ENCODE measurements at places on chromosomes 4 and X. TPM values are rescaled to one million over a fixed set of nuclear protein-coding genes. Genes with fewer than 3 reads are reported as not detected.

GRCh38 chr4:108888769-108889168 lies 125.9 kb upstream of the ETNPPL start:
- no peak for DNase-seq

Gene RTL9
- not detected for total RNA-seq

DNA sequence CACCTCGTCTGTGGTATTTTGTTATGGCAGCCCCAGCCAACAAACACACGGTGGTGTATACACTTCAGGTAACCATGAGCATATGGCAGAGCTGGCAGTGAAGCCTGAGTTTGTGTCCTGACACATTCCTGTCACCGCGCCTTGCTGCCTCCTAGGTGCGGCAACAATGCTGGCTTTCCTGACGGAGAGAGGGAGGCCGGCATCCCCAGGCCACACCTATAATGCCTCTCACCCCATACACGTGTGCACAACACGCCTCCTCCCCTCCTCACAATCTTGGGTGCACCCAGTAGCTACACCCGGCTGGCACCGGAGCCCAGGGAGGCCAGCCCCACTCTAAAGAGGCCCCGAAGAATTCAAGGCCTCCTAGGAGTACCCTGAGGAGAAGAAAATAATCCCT lies 158.5 kb downstream of the NSUN7 start:
- no peak for DNase-seq

DNA sequence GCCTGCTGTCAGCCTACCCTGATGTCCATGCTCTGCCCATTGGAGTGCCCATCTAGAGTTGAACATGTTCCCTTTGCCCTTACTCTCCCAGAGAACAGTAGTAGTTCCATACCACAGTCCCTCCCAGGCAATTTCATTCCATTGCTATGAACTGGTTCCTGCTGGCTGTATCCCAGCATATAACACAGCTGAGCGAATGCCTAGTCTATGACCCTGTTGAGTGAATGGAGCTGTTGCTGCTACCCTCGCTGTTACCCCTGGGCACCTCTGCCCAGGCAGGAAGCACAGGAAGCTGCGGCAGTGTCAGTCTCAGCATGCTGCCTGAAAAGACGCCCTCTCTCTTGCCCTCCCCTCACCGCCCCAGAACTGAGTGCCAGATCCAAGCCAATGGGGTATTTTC lies 73.3 kb downstream of the SOX3 start:
- DNase-seq, result no peak

Gene TREX2
- 1.1 TPM for total RNA-seq

- peak; percentile 64 for DNase-seq
Observed at GRCh38 chrX:107654872-107655761, 26.8 kb downstream of the PRPS1 start.

DNA sequence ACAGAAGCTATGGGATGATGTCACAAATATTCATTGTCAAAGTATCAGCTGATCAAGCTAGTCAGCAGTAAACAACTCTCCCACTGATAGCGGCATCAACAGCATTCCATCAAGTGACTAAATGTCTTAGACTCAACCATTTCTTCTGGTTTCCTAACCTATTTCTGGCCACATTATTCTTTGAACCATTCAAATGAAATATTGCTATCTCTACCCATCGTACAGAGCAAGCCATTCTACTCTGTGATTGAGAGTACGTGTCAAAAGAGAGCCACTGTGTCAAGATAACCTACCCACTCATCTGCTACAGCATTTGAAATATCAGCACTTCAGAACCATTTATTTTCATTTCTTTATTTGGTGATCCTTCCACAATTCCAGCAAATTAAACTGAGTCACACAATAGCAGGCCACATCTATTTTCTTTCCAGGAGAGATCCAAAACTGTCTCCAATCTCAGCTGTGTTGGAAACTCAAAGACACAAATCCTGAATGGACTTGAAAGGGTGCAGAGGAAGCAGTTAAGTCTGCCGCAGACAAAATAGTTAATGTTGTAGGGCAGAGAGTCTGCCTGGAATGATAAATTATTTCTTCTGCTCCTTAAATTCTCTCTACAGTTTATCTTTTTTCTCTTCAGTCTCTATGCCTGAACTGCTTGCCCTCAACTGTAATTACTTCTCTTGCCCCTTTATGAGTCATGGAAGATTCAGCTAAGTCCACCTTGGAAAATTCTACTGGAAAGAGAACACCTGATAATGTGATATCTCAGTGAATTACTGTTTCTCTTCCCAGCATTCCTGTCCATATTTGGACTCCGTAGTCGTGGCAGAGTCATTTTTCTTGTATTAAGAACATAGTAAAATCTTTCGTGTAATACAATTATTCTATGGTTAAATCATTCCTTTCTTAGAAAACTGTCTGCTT lies 364.8 kb downstream of the PDGFC start:
- no peak for DNase-seq

GRCh38 chrX:41664375-41664901 lies 24.3 kb upstream of the GPR34 start:
- DNase-seq, result no peak

Gene TCEAL7
- not detected for total RNA-seq

Gene NMU
- total RNA-seq, result not detected

DNA sequence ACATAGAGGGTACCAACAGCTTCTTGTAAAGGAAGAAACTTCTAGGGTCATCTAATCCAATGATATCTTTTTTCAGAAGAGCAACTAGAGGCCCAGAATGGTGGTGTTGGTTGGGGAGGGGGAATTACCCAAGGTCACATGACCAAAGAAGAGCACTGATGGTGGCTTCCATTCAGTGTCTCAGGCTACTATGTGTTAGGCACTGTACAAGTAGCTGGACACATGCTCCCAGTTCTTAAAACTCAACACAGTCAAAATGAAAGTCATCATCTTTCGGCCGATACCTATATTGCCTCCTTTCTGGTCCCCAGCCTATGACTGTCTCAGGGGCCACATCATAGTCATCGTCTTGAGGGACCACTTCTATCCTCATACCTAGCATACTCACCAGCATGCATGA lies 88.1 kb downstream of the ARHGAP6 start:
- no peak for DNase-seq

- DNase-seq, result no peak
Observed at GRCh38 chr4:76582074-76582816, 147.2 kb downstream of the SHROOM3 start.

Gene GLRA3
- not detected for total RNA-seq

GRCh38 chr4:37754410-37755185 lies 68.4 kb upstream of the RELL1 start:
- no peak for DNase-seq

Gene COL4A5
- not detected for total RNA-seq

GRCh38 chr4:169615467-169616106 lies 3.2 kb upstream of the NEK1 start:
- DNase-seq, result no peak

DNA sequence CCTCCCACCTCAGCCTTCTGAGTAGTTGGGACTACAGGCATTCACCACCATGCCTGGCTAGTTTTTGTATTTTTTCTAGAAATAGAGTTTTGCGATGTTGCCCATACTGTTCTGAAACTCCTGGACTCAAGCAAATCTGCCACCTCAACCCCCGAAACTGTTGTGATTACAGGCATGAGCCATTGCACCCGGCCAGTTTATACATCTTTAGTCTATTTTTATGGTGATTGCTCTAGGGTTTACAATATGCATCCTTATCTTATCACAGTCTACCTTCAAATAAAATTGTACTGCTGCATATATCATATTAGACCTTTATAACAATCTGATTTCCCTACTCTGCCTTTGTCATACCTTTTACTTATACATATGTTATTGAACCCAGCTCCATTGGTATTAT lies 56.9 kb downstream of the SOWAHB start:
- DNase-seq, result no peak

GRCh38 chr4:83255584-83255983 lies 29.0 kb downstream of the COQ2 start:
- no peak for DNase-seq

Gene NAP1L2
- 4.8 TPM for total RNA-seq

- no peak for DNase-seq
Observed at GRCh38 chrX:2654436-2655340, 36.4 kb upstream of the CD99 start.

DNA sequence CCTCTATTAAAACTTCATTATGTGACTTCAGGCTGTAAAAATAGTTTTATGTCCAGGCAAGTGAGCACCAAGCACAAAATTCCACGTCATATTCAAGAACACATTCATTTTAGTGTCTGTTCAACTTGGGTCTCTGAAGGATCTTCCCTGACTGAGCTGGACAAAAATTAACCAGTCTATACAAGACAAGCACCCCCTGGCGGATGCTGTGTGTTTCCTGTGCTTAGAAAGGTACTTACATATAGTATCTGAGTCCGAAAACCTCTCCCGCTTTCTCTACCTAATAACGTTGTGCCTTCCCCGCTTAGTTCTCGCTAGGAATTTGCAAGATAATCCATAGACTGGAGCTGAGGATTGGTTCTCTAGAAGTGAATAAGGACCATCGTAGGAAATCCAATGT lies 2214.5 kb upstream of the TENM3 start:
- no peak for DNase-seq

DNA sequence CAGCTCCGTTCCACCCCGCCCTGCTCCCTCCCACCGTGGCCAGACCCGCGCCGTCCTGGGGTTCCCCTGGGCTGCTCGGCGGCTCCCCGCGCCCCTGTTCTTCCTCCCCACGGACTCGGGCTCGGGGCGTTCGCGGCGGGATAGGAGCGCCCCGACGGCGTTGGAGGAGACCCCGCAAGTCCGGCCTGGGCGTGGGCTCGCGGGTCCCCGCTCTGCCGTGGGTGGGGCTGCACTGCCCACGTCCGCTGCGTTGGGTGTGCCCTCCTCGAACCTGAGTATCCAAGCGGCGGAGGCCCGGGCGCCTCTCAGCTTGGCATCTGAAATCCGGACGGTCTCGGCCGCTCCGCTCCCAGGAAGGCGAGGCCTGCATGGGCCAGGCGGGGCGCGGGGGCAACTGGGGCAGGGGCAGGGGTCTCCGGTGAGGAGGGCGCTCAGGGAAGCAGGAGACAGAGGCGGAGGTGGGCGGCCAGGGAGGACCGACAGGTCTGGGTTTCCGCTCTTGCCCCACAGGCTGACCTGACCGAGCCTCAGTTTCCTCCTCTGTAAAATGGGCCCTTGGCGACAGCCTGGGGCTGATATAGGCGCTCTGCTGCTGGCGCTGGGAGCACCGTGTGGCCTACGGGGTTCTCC lies 12.0 kb upstream of the NAT8L start:
- no peak for DNase-seq

Gene RBMXL3
- total RNA-seq, result not detected

Gene DIAPH2
- 11.7 TPM for total RNA-seq

DNA sequence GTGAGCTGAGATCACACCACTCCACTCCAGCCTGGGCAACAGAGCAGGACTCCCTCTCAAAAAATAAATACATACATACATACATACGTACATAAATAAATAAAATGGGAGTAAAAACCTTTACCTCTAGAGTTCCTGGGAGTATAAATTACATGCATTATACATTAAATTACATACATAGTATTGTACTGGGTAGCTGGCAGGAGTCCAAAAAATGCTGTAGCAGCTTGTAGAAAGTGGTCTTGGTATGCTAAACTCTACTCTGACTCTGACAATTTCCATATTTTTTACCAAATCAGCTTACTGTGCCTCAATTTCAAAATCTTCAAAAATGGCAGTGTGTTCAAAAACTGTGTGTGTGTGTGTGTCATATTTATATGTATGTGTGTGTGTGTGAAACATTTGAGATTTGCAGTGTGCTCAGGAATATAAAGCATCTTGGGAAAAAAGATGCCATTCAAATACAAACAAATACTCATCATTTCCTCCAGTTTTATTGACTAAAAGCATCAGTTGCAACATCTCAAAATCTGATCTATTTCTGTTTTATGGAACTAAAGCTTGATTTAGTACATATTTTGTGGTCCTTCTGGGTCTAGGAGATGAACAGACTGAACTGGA lies 171.7 kb downstream of the SHROOM3 start:
- DNase-seq, result no peak

GRCh38 chrX:106894392-106894909 lies 8.7 kb downstream of the RIPPLY1 start:
- DNase-seq, result peak; percentile 43

DNA sequence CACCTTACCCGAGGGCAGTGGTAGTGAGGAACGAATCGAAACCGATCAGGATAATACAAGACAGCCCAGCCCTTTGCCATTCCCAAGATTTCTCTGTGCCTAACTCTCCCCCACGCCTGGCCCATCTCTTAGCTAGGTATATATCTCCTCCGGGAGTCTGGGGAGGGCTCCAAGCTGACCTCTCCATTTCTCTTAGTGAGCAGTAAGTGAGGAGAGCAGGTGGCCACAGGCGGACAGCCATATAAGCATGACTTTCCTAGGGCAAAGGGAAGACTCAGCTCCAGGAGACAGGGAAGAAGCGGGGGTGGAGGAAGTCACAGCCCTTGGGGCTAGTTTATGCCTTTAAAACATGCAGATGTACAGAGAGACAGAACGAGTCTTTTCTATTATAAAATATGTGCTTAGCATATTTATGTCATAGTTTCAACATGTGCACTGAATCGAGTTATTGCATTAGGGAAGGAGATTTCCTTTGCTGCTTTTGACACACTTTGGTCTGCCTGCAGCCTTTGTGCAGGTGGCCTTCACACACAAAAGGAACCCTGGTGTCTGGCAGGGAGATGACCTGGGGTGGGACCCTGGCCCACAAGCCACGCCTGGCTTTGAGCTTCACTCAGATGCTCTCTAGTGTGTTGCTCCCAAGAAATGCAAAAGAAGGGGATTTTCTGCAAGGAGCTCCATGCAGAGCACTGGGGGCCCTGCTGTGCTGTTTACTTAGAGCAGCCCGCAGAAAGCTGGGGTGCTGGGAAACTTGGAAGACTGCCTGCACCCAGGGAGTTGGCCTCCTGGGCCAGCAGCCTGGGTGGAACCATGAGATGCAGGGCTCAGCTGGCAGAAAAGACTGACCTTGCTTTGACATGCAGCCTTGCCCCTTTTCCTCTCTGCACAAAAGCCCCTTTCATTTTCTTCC lies 613.3 kb downstream of the BCOR start:
- DNase-seq, result no peak

Gene CLIC2
- total RNA-seq, result 1.7 TPM

Gene SLC9A7
- total RNA-seq, result 2.2 TPM

- peak; percentile 89 for DNase-seq
Observed at GRCh38 chr4:6974138-6974848, 64.7 kb downstream of the TBC1D14 start.

GRCh38 chrX:107493141-107493540 lies 43.7 kb downstream of the FRMPD3 start:
- no peak for DNase-seq

- no peak for DNase-seq
Observed at GRCh38 chr4:74408639-74409038, 36.3 kb upstream of the AREG start.

GRCh38 chrX:123859409-123859845 lies 426 bp upstream of the XIAP start:
- DNase-seq, result peak; percentile 19

Gene C4orf54
- total RNA-seq, result not detected

Gene GPC4
- not detected for total RNA-seq
